GM12891 (cell line): ENCODE measurements at places on chromosomes 5 and 9.

DNA sequence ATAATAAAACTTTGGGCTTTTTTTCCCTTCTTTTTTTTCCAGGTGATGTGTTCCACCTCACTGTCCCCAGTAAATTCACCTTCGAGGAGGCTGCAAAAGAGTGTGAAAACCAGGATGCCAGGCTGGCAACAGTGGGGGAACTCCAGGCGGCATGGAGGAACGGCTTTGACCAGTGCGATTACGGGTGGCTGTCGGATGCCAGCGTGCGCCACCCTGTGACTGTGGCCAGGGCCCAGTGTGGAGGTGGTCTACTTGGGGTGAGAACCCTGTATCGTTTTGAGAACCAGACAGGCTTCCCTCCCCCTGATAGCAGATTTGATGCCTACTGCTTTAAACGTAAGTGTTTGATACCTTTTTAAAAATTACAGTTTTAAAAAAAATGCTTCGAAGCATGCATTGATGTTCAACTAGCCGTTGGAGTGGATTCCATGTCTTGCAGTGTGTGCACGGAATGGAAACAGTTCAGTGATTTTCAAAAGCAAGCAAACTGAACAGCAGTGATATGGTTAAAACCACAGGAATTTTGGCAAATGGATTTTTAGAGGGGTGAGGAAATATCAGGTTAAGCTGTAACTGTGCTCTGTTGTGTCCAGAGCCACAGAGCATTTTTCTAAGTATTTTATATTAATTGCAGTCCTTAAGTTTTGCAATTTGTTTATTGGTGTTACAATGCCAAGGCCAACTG is 40.7 kb downstream of the VCAN start:
- DNase-seq: no peak

DNA sequence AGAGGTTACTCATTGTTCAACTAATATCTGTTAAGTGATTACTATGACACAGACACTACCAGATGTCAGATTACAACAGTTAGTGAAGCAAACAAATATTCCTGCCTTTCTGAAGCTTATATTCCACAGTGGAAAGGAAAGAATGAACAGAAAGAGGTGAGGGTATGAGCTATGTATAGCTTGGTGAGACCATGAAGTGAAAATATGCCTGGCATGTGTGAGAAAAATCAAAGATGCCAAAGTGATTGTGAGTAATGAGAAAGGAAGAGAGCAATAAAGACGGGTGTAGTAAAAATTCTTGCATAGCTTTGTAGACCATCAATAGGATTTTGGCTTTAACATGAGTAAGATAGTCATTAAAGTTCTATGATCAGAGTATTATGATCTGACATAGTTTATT is 734.5 kb upstream of the NUDT12 start:
- DNase-seq: no peak

DNA sequence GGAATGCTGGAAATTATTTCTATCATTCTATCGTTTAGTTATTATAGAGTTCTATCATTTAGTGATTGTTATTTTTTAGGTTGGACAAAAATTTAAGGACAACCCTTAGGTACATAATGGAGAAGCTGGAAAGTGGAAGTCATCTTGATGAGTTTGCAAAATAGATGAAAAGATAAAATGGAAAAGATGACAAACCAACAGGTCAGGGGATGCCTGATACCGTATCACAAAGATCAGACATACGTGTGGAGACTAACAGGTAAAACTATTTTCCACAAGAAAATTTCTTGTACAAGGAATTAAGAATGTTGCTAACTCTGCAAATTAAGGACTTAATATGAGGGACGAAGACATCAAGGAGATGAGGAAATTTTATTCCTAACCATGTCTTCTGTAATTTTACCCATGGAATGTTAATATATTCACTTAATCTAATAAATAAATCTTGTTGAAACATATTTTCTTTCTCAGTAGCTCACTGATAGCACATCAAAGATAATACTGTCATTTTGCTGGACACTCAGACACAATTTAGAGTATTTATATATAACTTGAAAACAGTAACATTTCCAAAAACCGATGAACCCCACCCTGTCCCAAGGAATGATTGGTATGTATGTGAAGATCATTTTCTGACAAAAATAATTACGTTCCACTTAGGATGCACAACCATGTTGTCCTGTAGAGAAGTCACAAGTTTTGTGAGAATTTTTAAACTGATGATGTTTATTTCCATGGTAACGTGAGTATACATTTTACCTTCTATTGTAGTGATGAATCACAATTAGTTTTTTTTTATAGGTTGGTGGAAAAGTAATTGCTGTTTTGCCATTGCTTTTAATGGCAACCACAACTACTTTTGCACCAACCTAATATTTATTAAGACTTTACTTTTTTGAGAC is 2.6 kb downstream of the LURAP1L start:
- no peak for DNase-seq

- no peak for DNase-seq
Observed at GRCh38 chr5:13865312-13865711, 79.2 kb downstream of the DNAH5 start.

DNA sequence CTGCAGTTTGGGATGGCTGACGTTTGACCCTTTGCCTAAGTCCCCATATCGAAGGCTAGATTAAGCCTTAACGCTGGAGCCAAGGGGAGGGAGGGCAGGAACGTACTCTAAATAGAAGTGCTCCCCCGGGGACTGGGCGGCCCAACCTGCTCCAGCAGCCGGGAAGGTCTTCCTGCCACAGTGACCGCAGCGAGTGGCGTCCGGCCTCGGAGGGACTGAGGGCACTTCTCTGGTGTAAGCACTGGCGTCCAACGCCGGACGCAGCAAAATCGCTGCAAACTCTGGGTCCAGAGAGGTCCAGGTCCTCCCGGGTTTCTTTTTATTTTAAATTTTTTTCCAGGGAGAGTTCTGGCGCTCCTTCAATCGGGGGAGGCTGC is 505 bp upstream of the ACER2 start:
- no peak for DNase-seq

DNA sequence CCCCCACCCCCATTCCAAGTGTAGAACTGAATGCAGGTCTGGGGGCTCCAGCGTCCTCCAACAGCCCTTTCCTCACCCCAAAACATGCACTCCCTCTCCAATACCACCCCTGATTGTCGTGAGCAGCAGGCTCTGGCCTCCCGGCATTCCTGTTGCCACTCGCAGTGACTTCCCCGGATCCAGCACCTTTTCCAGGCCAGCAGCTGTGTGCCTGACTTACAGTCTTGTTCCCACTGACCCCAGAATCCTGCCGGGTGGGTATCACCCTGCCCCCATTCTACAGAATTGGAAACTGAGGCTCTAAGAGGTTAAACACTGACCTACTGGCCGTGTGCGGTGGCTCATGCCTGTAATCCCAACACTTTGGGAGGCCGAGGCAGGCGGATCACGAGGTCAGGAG is 127.2 kb downstream of the OLFM1 start:
- DNase-seq: no peak

DNA sequence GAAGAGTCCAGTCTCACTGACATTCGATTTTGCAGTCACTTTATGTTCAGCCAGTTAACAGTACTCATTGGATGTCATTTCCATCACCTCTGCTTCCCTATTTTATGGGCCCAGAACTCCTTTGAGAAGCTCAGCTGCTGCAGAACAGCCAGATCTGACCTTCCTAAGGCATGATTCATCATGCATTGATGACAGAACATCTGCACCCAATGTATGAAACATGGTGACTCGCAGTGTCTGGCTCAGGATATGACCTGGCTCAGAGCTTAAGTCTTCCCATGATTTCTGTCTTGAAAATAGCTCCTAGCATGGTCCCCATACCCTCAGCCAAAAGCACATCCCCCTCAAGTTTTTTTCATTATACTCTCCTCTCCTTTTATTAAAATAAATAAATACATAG is 92.6 kb upstream of the TRIM32 start:
- DNase-seq: no peak

DNA sequence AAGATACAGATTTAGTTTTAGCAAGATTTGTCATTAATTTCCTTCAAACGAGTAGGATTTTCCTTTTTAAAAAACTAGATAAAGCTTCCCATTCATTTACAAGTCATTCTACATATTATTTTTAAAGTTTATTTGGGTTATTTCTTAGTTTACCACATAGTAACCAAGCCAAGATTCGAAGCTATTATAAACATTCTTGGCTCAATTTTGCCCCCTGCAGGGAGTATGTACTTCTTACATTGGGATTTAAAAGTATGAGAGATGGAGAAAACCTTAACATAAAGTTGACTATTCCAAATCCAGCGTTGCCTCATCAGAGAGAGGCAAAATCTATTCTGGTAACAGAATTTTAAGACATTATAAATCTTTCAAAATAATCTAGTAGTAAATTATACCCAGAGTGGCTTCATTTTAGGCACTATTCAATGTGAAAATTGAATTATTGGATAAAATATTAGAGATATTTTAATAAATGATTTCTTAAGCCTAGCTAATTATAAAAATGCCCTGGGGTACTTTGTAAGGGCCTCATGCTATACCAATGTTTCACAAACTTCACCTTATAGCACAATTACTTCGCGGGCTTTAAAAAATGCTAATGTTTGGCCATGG is 39.1 kb downstream of the FBN2 start:
- no peak for DNase-seq

DNA sequence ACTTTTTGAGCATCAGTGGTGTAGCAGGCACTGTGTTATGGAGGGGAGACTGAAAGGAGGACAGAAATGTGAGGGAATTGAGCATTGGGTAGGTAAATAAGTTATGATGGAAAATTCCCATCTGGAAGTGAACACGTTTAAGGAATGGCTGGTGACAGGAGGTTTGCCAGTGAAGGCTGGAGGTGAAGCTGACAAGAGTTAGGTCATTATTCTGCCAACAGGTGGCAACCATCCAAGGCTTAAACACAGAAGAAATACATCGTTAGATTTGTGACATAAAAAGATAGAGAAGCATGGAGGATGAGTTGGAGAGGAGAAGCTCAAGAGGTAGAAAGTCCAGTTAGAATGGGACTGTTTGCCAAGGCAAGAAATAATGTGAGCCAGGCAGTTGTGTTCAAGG is 455.3 kb upstream of the SGCD start:
- DNase-seq: no peak

- DNase-seq: no peak
Observed at GRCh38 chr5:375336-375920, 53.9 kb downstream of the AHRR start.
